ENCODE measurements at places on chromosomes 2 and 18.

GRCh38 chr18:74775239-74775638, 177.6 kb downstream of the ZNF407 start:
- DNase-seq, result no peak

GRCh38 chr2:238856713-238857567, 9.1 kb downstream of the TWIST2 start:
- no peak for DNase-seq

DNA sequence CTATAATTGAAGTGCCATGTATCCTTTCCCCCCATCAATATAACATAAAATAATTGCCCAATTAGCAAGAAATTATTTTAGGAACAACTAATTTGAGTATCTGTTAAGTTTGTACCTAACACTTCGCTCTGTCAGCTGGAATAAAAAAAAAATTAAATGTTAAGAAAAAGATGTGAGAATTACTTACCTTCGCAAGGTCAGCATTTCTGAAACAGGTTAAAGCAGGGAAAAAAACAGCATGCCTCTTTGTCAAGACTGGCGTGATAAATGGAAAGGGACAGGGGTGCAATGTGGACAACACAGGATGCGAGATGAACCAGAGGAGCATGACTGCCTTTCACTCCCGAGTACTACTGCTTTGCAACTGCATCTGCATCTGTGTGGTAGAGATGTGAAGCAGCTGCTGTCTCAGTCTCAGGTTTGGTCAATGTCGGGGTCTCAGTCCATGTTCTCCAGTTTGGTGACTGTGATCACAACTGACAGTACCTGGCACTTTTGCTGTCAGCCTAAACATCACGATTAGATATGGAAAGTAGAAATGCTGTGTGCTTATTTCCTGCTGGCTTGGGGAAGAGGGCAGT, 565.4 kb upstream of the LRRTM1 start:
- DNase-seq, result no peak

DNA sequence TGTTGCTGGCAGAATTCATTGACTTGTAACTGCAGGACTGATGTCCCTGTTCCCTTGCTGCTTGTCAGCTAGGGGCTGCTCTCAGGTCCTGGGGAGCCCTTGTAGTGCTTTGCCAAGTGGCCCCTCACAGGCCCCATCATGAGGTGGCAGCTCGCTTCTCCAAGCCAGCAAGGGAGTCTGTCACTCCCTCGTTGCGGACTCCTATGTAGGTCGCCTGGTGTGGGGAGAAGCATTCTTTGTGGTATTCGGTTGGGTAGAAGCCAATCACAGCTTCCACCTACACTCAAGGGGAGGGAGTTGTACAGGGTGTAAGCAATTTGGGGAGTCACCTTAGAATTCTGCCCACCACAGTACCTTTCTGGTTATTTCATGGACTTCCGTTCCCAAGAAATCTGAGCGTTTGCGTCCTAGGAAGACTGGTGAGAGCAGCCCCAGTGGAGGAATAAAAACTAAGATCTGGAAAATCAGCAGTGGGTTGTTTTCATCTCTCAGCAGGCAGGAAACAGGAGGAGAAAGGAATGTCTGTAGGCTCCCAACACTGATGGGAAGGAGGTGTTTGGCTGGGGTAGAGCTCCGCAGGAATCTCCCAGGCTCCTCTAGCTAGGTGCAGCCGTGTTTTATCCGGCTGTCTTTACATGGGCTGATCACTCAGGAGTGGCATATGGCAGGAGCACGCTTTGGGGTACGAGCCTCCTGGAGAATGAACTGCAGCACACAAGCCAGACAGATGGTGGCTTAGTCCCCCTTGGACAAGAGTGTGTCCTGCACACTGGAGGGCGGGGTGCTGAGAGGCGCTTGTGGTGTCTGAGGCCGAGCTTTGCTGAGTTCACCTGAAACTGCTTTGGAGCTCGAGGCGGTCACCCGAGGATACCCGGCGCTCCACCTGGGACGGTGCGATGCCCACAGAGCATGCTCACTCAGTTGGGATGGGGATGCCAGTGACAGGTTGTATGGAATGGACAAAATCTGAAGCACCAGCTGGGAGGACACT, 58.3 kb downstream of the LDLRAD4 start:
- no peak for DNase-seq

GRCh38 chr18:31647127-31647753, 37.1 kb downstream of the B4GALT6 start:
- no peak for DNase-seq

DNA sequence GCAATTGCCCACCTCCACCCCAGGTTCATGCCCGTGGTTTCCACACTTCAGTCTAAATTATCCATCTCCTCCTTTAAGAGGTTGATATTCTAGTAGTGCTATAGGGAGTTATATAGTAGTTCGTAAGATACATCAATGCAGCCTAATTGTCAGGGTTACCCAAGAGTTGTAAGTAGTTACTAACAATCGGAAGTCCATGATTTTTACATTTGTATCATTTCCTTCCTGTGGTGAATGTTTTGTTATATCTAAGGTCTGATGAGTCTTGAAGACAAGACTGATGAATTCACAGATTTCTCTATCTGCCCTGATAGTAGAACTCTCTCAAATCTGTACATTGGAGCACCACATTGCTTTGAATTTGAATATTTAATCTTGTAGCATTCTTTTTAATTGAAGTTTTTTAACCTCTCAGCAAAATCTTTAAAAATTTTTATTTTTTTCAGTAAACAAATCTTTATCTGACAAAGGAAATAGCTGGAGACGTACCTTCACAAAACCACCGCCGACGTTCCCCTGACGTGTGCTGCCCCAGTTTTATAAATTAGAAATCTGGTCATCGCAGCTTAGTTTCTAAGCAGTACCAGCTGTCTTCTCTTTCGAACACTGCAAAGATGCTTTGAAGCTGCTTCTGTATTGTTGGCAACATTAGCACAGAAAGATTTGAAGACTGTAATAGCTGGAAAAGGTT, 264.5 kb downstream of the SOCS6 start:
- no peak for DNase-seq

DNA sequence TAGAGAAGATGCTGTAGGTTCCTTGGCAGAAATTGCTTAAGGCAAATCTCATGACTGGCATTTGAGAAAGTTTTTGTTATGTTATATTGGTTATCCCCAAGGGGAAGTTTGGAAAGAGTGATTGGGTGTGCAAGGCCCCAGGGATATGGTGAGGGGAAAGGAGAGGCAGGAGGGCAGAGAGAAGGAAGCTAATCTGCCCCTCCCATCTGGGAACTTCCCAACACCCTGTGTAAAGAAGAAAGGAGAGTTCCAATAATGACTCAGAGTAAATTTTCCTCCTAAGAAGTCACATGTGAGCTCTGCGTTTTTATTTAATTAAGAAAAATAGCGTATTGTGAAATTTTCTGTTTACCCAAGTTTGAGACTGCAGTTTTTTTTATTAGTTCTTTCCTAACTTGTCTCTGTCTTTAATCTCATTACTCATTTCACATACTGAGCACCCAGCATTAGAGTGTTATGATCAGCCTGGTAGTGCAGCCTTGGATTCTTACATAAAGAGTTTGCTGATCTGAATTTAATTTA, 3.1 kb upstream of the KYNU start:
- no peak for DNase-seq

- no peak for DNase-seq
Measured at GRCh38 chr2:187543488-187543887, 10.7 kb downstream of the TFPI start.

- no peak for DNase-seq
Measured at GRCh38 chr2:23454501-23455120, 69.6 kb downstream of the KLHL29 start.

GRCh38 chr2:240325016-240326007, 110.2 kb upstream of the GPC1 start:
- DNase-seq, result no peak

DNA sequence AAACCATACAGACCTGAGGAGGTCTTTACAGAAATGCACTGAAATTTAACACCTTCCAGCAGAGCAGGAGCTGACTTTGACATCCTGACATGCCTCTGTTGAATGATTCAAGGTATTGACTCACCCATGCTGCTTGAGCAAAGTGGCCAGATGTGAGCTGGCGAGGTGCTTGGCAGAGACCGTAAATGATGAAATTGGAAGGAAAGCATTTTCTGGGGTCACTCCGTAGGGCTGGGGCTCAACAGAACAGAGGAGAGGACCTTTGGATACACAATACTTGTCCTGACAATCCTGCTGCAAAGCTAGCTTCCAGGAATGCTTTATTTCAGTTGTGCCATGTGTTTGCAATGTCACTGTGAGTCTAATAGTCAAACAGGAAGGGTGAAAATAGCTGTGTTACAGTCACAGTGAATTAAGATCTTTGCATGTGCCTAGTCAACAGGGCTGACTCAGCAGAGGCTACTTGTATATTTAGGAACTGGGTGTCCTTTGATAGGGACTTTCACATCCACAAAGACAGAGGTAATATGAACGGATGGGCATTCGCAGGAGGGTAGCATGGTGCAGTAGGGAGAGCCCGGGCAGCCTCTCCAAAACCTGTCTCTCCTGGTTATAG, 31.6 kb upstream of the NCK2 start:
- no peak for DNase-seq

DNA sequence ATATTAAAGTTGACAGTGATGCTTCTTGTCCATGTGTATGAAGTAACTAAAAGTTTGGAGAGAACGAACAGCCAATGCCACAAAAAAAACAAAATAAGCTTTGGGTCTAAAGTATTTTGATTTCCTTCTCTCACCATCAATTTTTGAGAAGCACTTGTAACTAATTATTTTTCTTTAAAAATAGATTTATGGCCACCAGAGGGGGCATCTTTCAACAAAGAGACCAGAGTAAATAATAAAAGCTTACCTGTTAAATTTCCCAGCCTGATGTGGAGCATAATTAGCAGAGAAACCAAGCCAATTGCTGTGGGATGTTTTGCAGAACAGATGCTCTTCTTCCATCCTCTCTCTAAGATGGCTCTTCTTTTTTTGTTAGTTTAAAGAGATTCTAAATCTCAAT, 29.0 kb downstream of the LINC00305 start:
- no peak for DNase-seq

DNA sequence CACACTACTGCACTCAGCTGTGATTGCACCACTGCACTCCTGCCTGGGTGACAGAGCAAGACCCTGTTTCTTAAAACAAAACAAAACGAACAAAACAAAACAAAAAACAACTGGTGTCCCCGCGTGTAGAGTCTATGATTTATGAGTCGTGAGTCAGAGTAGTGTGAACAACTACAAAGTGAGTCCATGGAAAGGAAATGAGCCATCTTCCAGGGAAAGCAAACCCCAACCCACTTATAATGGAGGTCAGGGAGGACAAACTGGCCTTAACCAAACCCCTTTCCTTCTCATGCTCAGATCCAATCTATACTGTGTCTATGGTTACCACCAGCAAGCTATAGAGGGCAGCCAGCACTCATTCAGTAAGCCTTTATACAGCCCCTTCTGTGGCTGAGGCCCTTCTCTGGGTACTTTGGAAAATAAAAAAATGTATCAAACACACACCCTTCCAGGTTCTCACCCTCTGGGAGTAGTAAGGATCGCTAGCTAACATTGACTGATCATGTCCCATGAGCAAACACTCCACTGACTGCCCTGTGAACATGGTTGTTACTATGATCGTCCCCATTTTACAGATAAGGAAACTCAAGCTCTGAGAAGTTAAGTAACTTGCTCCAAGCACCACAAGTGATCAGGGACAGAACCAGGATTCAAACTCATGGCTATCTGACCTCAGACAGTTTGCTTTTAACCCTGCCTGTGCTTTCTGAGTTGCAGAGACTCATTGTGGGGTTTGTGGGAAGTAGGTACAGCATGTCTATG, 24.7 kb upstream of the COLEC12 start:
- DNase-seq, result no peak

DNA sequence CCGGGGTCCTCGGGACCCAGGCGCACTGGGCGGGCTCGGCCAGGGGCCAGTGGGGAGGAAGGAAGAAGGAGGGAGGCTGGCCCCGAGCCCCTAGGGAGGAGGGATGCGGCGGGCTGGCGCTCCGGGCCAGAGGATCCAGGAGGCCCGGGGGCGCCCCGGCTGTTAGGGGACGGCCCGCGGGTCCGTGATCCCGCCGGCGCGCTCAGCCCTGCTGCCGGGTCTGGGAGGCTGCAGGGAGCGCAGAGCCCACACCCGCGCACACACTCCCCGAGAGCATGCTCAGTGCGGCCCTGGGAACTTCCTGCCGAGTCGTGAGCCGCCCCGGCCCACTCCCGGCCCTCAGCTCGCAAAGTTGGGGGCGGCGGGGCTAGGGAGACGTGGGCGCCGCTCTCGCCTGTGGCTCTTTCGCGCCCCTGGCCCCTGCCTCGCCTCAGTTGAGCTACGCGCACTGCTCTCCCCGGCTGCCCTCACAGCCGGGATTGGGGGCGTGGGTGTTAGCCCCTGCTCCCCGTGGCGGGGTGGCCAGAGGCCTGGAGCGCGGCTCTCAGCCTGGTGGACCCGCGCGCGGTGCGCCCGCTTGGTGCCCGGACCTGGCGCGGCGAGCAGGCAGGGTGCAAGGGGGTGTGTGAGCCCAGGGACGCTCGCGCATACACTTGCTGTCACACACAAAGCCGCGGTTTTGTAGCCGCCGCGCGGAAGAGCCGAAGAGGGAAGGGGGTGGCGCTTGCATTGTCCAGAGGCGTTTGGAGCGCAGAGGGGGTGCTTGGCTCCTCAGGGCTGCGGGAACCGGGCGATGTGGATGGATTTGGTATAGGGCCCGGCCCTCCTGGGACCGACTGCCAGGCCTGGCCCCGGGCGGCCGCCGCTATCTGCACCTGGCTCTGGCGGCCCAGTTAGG, 132.9 kb upstream of the MGAT5 start:
- DNase-seq, result peak; percentile 59

DNA sequence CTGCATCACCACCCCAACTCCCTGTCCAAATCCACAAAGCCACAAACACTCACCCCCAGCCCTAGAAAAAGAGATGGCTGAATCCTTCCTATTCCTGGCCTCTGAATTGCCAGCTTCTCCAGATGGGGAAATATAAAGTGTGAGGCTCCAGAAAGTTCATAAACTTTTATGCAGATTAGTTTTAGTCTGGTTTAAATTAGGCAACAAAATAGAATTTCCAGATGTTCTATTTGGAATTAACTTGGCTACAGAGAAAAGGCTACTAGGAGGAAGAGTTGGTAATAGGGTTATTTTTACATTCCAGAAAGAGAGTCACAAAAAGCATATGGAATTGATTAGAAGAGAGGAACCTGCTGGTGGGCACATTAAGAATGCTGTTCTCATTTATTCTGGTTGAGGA, 56.0 kb downstream of the EN1 start:
- DNase-seq, result no peak

- no peak for DNase-seq
Measured at GRCh38 chr2:187658952-187659525, 104.8 kb upstream of the TFPI start.

DNA sequence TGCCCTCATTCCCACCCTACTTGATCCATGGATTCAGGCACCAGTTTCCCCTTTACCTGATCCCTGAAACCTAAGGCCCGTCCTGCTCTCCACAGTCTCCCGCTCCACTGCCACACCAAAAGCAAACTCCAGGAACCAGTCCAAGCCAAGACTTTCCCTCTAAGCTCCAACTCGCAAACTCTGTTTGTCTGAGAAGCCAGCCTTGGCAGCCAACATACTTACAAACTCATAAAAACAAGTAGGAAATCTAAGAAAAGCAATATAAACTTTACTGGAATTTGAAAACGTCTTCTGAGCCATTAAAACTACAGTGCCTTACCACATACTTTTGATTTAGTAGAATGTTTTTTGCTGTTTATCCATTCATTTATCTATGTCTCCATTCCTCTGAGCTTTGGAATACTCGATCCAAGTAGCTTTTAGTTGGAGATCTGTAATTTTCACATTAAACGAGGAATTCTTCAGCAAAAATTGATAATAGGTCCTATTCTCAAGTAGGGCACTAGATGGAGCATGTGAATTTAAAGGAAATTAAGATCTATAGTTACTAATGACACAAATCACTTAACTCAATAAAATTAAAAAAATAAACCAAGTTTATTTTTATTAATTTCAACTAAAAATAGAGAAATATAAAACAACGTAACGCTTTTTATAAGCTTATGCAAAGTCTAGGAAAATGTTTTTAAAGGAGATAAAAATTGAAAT, 199.7 kb downstream of the MYO3B start:
- no peak for DNase-seq

Data from uterus (tissue), 4 donors.